ENCODE measurements at places on chromosomes 12 and 14.

- no peak for DNase-seq
These were observed 26.2 kb downstream of the LGR5 start for GRCh38 chr12:71465796-71466195.

- no peak for DNase-seq
These were observed 23.3 kb downstream of the LMNTD1 start for GRCh38 chr12:25529738-25530137.

GRCh38 chr12:20716985-20717384 lies 21.9 kb downstream of the SLCO1C1 start:
- no peak for DNase-seq

DNA sequence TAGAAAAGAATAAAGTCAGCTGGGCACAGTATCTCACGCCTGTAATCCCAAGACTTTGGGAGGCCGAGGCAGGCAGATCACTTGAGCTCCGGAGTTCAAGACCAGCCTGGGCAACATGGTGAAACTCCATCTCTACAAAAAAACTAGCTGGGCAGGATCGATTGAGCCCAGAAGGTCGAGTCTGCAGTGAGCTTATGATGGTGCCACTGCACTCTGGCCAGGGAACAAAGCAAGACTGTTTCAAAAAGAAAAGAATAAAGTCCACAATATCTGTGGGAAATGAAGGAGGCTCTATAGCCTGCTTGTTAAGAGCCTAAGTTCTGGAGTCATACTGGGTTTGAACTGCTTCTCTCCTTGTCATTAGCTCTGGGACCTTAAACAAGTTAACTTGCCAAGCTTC lies 7.9 kb downstream of the MAPK1IP1L start:
- DNase-seq = no peak
